Activated CD8-positive, alpha-beta memory T cell treated with anti-CD3 and anti-CD28 coated beads, Interleukin-2, amount 50 U/mL, for 48 hours (primary cell): ENCODE measurements at places on chromosomes 2 and 18.

GRCh38 chr2:39313575-39313974 lies 69.8 kb upstream of the CDKL4 start:
- no peak for DNase-seq

DNA sequence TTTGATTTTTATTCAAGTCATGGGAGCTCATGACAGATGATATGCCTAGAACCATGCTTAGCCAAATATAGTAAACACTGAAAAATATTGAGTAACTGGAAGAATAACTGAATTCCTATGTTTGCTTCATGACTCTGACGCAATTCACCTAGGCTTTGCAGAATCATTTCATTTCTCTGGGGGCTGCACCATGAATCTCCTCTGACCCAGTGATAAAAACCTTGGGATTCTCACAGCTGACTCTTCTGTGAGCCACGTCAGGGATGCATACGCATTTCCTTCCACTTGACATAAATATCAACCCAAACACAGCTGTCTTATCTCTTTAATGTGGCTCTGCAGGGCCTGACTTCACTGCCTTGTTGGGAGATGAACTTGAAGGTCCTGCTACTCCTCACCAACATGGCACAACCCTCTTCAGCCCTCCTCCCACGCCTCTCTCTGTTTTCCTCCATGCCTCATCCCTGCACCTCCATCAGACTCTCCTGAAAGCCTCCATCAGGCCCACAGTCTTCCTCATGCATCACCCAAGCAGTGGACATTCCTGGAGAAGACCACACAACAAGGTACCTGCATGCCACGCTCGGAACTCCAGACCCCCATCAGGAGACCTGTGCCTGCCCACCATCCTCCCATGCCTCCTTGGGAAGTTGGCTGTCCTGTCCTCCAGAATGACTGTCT lies 29.8 kb downstream of the COL6A3 start:
- DNase-seq, result no peak

DNA sequence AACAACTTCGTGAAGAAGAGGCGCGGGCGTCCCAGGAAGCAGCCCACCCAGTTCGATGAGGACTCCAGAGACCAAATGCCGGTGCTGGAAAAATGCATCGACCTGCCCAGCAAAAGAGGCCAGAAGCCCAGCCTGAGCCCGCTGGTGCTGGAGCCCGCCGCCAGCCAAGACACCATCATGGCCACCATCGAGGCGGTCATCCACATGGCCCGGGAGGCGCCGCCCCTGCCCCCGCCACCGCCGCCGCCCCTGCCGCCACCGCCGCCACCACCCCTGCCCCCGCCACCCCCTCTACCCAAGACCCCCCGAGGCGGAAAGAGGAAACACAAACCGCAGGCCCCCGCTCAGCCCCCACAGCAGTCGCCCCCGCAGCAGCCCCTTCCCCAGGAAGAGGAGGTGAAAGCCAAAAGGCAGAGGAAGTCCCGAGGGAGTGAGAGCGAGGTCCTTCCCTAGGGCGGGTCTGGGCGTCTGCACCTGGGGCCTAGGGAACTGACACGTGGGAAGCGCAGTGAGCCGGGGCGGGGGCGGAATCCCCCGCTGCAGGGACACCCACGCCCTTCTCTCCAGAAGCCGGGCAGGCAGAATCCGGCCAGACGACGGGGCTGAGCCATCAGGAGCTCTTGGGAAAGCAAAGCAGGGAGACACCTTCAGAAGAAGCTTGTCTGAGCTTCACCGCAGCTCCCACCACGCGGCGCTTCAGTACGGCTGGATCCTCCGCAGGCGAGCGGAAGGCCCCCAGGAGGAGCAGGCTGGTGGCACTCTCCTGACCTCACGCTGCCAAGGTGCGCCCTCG lies 382.8 kb downstream of the SETBP1 start:
- no peak for DNase-seq

DNA sequence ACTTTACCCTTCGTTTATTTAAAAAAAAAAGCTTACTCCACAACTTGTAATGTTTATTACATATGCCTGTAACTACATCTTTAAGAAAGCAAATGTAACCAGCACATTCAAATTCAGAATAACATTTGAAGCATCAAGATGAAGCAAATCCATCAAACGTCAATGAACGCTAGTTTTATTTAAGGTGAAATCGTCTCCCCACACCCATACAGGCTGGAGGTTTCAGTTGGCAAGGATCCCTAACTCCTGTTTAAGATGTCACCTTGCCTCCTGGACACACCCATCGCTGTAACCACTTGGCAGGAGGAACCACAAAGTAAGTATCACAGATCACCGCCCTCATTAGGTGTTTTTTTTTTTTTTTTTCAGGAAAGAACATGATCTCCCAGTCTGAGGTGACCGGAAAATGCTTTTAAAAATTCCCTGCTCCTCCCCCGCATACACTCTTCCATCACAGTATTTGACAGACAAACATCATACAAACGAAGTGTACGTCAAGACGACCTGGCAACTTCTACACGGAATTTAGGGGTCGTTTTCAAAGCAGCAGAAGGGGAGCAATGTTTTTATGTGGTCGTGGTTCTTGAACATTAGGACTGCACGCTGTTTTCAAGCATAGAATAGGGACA lies 19.7 kb upstream of the STPG4 start:
- no peak for DNase-seq

DNA sequence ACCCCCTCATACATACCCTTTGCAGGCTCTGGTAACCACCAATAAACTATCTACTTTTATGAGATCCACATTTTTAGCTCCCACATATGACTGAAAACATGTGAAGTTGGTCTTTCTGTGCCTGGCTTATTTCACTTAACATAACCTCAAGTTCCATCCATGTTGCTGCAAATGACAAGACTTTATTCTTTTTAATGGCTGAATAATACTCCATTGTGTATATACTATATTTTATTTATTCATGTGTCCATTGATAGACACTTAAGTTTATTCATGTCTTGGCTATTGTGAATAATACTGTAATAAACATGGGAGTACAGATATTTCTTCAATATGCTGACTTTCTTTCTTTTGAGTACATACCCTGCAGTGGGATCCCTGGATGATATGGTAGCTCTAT lies 45.9 kb downstream of the SCN7A start:
- DNase-seq, result no peak

DNA sequence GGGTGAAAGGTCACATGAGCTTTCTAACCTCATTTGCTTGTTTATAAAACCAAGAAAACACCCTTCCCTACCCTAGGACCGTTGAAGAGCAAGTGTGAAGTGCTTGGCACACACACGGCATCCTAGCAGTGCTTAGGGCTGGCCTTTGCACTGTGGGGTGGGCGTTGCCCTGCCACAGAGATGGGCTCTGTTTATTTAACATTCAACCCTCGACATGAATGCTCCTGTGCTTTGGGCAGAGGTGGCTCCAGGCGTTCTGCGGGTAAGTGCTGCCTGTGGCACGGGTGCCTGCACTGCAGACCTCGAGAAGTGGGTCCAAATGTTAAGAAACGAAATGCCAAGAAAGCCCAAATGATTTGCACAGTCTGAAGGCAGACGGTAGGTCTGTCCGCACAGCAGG lies 170.1 kb downstream of the FHOD3 start:
- no peak for DNase-seq

GRCh38 chr2:3913166-3913565 lies 209.8 kb downstream of the DCDC2C start:
- no peak for DNase-seq

DNA sequence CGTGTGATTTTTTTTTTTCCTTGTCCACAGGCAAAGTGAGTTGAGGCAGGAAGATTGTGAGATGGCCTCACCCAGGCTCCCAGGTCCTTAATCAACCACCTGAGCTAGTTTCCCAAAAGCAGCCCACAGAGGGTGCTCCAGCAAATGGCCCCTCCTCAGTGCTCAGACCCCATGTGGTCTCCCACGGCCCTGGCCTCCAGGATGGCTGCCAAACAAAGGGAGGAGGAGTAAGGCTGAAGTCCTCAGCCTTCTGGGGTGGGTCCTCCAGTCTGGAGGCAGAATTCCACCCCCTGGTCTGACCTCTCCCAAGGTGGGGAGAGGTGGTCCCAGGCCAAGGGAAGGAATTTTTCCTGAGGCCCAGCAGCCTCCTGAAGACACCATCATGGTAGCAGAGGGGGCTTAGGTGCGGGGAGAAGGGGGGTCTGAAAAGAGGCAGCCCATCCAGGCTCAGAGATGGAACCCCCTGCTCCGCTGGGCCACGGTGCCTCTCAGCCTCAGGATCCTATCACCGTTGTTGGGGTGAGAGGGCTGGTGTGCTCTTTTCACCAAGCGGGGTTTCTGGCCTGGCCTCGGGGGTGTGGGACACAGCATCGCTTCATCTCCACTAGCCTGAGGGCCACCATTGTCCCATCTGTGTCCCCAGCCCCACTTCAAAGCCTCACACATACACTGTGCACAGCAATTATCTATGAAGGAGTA lies 2.3 kb downstream of the NGEF start:
- no peak for DNase-seq

GRCh38 chr2:237752761-237753165 lies 45.8 kb upstream of the RBM44 start:
- no peak for DNase-seq
